ENCODE measurements at places on chromosomes 12 and 14.

DNA sequence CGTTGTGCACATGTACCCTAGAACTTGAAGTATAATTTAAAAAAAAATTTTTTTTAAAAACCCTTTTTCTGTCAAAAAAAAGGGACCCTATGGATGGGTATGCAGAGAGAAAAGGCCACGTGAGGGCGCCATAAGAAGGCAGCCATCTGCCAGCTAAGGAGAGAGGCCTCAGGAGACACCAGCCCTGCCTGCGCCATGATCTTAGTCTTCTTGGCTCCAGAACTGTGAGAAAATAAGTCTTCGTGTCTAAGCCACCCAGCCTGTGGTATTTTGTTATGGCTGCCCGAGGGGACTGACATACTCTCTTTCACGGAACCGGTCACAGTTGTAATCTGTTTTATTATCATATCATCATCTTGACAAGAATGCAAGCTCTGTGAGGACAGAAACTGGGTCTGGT, 174.8 kb downstream of the EFCAB11 start:
- no peak for DNase-seq

GRCh38 chr12:3380200-3381043, 110.6 kb upstream of the PRMT8 start:
- no peak for DNase-seq

DNA sequence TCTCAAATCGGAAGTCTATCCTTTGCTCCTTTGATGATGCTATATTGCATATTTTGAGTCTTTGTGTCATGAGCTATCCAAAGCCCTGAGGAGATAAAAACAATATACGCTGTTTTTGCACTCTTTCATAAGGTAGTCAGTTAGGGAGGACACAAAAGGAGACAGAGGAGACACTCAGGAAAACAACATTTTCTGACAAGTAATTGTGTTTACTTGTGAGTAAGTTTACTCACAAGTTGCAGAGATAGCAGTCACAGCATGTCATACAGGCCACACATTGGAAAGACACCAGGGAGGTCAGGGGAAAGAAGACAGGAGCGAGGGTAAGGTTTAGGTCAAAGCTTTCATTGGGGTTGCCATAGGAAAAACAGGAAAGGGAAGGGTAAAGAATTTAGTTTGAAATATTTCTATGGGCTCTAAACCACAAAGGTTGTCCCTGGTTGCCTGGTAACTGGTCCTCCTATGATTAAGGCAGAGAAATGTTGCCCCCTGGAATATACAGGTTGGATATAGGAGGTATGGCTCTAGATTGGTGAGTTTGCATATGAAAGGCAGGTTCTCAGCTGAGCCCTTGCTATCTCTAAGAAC, 7.4 kb upstream of the GABARAPL1 start:
- DNase-seq: no peak

DNA sequence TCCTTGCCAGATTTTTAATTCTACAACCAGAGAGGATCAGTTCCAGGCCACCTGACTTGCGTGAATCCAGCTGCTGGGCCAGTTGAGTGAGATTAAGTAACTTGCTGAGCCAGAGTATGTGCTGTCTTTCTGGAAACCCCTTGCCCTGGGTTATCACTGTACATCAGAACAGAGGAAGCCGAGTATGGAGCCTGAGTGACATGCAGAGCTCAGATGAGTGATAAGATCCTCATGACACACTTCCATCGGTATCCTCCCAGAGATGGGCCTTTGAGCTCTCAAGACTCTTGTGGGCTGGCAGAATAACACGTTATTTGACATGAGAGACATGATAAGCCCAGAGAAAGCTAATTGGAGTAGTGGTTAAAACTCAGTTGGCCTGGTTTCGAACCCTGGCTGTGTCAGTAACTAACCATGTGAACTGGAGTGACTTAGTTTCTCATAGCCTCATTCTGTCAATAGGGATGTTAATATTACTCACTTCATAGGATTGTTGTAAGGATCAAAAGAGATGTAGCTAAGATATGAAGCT, 388.1 kb downstream of the ZFP36L1 start:
- DNase-seq: no peak

DNA sequence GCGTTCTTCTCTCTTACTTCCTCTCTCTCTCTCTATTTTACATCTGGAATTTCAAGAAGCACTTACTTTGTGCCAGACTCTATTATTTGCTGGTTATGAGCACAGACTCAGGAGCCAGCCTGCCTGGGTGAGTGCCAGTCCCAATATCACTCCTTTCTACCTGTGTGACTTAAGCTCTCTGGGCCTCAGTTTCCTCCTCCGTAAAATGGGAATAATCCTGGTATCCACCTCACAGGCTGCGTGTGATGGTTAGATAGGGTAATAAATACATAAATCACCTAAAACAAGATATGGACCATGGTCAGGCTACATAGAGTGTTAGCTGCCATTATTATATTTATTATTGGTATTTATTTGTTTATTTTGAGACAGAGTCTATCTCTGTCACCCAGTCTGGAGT, 24.3 kb downstream of the RASAL1 start:
- no peak for DNase-seq

DNA sequence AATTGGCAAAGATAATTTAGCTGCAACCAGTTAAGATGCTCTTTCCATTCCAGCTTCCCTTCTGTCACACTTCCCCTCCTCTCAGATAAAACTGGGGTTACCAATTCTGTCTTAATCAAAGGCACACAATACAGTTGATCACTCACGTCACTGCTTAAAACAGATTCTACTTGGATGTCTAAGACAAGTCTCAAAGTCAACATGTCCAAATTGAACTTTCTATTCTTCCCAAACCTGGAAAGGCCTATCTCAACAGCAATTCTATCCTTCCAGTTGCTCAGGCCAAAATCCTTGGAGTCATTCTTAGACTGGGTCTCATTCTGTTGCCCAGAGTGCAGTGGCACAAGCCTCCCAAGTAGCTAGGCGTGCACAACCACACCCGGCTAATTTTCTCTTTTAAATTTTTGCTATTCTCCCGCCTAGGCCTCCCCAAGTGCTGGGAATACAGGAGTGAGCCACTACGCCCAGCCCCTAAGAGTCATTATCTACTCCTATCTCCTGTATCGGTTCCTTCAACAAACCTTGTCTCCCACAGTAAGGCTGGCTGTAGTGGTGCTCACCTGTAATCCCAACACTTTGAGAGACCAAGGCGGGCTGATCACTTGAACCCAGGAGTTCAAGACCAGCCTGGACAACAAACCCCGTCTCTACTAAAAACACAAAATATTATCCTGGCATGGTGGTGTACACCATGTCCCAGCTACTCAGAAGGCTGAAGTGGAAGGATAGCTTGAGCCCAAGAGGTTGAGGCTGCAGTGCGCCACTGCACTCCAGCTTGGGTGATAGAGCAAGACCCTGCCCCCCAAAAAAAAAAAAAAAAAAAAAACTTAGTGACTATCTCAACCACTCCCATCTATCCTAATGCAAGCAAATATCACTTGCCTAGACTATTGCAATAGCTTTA, 4.7 kb downstream of the RPS29 start:
- peak; percentile 25 for DNase-seq

DNA sequence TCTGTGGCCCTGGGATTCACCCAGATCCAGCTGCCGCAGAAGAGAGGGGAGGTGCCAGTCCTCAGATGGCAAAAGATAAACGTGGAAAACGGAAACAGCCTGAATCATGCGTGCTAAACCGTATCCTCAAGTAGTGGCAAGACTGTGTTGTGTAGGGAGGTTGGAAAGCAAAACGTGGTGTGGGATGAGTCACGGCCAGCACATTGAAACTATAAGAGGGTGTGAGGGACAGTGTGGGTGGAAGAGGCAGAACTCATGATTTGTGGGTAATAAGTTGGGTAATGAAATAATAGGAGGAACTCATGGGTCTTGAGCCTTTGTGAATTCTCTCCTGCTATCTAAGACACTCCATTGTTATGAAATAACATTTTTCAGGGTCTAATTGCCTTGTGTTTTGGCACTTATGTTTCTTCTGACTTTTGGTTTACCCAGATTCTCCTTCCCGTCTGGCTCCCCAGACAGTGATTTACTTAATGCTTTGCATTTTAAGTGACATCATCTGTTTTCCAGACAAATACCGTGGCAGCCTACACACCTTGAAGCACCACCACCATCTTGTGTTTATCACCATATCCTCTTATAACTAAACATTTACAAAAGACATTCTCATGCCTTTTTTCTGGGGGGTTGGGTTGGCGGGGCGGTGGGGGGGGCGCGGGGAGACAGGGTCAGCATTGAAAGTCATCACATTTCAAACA, 62.3 kb upstream of the PTCSC3 start:
- no peak for DNase-seq

DNA sequence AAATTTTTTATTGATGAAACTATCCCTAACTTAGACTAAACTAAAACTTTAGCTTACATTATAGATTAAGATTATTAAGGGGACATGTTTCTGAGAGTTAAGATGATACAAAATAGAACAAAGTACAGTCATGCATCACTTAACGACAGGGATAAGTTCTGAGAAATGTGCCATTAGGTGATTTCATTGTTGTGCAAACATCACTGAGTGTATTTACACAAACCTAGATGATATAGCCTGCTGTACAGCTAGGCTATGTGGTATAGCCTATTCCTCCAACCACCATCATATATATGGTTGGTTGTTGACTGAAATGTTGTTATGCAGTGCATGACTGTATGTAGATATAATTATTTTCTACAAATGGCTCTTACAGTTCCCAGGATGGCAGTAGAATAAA, 46.5 kb downstream of the ATP6V1D start:
- no peak for DNase-seq

GRCh38 chr12:76037130-76038103, 5.8 kb upstream of the PHLDA1 start:
- DNase-seq: peak; percentile 6

- no peak for DNase-seq
Measured at GRCh38 chr14:80291101-80291500, 79.8 kb upstream of the DIO2 start.

GRCh38 chr14:99230208-99231151, 41.5 kb downstream of the BCL11B start:
- peak; percentile 80 for DNase-seq

DNA sequence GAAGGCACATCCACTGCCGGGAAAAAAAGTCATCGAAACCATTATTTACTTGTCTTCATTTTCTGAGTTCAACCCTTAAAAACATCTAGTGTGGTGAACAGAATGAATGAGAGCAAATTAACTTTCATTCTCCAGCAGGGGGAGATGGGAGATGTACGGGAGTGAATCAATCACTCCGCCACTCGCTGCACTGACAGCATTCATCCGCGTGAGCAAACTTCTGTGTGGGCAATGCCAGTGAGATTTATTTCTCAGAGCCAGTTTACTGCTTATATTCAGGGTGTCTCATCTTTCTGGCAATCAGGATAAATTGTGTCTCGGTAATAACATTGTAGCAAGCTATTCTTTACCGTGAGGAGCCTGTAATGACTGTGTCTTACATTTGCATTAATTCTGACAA, 463.6 kb upstream of the MIS18BP1 start:
- no peak for DNase-seq

DNA sequence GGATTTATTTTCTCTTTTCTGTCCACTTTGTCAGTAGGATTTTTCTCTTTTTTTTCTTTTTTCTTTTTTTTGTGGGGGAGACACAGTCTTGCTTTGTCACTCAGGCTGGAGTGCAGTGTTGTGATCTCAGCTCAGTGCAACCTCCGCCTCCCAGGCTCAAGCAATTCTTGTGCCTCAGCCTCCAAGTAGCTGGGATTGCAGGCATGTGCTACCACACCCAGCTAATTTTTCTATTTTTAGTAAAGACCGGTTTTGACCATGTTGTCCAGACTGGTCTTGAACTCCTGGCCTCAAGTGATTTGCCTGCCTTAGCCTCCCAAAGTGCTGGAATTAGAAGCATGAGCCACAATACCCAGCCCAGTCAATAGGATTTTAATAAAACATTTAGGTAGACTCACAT, 21.0 kb upstream of the TBK1 start:
- no peak for DNase-seq

DNA sequence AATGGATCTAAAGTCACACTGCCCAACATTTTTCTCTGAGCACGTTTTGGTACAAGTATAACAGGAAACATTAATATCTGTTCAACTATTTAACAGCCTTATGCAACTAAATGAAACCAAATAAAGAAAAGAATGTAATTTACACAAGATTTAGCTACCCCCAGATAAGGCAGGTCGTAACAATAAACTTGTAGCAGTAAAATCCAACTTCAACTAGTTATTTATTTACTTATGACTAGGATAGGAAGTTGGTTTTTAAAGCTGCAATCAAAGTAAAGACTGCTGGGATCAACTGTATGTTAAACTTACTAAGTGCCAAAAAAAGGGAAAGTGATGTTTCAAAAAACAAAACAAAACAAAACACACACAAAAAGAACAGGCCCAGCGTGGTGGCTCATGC, 30.9 kb downstream of the FERMT2 start:
- no peak for DNase-seq

- DNase-seq: no peak
Measured at GRCh38 chr12:66636771-66637170, 42.1 kb downstream of the GRIP1 start.

GRCh38 chr14:43247877-43248276, 1259.2 kb downstream of the FSCB start:
- DNase-seq: no peak

GRCh38 chr12:66941150-66941549, 262.3 kb upstream of the GRIP1 start:
- DNase-seq: no peak

- DNase-seq: no peak
Measured at GRCh38 chr12:113133666-113134065, 1.9 kb downstream of the RASAL1 start.

DNA sequence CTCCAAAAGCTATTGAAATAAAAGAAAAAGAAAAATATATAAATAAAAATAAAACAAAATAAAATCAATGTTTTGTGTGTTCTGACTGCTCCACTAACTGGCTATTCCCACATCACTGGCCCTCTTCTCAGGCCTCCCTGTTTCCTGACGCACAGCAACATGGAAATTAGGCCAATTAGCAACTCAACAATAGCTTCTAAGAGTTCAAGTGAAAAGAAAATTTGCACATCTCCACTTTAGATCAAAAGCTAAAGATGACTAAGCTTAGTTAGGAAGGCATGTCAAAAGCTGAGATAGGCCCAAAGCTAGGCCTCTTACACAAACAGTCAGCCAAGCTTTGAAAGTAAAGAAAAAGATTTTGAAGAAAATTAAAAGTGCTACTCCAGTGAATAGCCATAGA, 200.8 kb downstream of the DUSP6 start:
- no peak for DNase-seq

DNA sequence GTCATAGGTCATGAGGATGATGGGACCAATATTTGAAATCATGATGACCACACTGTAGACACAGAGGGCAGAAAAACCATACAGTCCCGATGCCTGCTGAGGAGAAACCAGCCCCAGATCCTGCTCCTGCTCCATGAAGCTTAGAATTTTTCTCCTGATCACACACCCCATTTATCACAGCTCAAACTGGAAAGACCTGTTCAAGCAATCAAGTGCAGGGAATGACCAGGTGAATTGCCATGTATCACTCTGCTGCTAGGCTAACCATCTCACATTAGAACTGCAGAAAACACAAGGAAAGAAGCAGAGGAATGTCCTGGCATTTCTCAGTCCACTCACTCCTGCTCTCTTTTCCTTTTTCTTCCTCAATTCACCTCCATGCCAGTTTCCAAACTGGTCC, 18.1 kb downstream of the MANSC1 start:
- DNase-seq: no peak

- DNase-seq: no peak
Measured at GRCh38 chr12:89453121-89453978, 71.2 kb downstream of the GALNT4 start.

GRCh38 chr14:99968191-99968920, 96.9 kb upstream of the EVL start:
- DNase-seq: no peak

- DNase-seq: no peak
Measured at GRCh38 chr12:85367936-85368335, 87.9 kb downstream of the ALX1 start.
